Activated T-helper 1 cell treated with anti-CD3 and anti-CD28 coated beads, Interleukin-2, amount 50 U/mL, for 16 hours (primary cell): ENCODE measurements at places on chromosomes 3 and 15.

- no peak for DNase-seq
These were observed 111.7 kb upstream of the KLF13 start for GRCh38 chr15:31214864-31215489.

- no peak for DNase-seq
These were observed 397.6 kb downstream of the TBL1XR1 start for GRCh38 chr3:176799675-176800074.

- no peak for DNase-seq
These were observed 271.5 kb downstream of the TLE3 start for GRCh38 chr15:69825941-69826818.

GRCh38 chr3:189684317-189684716, 53.1 kb downstream of the TP63 start:
- no peak for DNase-seq

DNA sequence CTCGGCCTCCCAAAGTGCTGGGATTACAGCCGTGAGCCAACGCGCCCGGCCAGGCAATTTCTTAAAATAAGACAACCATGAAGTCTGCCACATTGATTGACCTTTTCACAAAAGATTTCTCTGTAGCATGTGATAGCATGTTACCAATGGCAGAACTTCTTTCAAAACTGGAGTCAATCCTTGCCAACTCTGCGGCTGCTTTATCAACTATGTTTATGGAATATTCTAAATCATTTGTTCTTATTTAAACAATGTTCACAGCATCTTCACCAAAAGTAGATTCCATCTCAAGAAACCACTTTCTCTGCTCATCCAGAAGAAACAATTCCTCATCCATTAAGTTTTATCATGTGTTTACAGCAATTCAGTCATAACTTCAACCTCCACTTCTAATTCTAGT, 9.4 kb downstream of the UBR1 start:
- DNase-seq = no peak

DNA sequence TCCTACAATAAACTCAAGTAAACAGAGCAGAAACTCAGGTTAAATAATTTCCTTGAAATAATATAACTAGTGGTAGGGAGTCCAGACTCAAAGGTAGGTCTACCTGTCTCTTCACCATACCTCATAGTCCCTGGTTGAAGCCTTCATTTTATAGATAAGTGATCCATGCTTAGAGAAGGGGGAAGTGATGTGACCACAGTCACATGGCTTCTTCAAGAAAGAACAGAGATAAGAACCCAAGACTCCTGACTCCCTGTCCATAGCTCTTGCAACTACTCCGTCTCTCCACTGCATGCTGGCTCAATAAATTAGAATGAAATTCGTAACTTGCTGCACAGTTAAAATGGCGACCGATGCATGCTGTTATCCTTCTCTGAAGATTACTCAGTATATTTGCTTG, 11.0 kb upstream of the C15orf61 start:
- DNase-seq = no peak

DNA sequence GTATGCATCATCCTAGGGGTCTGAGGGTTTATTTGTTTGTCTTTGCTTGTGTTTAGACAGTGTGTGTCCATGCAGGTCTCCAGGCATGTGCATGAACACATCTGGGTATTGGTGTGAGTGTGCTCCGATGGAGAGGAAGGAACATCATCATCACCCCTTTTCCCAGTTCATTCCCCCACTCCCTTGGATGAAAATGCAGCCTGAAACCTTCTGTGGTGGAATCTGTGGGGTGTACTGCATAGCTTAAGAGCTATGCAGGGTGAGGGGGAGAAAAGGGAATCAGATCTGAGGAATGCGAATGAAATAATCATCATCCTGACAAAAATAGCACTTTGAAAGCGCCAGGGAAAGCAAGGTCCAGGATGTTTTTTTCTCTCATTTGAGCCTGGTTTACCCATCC, 520.1 kb downstream of the NTRK3 start:
- DNase-seq = no peak

- no peak for DNase-seq
These were observed 22.4 kb upstream of the RGMA start for GRCh38 chr15:93111451-93111850.

GRCh38 chr3:183370391-183370790, 58.0 kb downstream of the MCF2L2 start:
- DNase-seq = no peak

- DNase-seq = no peak
These were observed 845.1 kb upstream of the NR2F2 start for GRCh38 chr15:95485367-95485766.

- DNase-seq = no peak
These were observed 535.5 kb downstream of the SQOR start for GRCh38 chr15:46170326-46170725.

DNA sequence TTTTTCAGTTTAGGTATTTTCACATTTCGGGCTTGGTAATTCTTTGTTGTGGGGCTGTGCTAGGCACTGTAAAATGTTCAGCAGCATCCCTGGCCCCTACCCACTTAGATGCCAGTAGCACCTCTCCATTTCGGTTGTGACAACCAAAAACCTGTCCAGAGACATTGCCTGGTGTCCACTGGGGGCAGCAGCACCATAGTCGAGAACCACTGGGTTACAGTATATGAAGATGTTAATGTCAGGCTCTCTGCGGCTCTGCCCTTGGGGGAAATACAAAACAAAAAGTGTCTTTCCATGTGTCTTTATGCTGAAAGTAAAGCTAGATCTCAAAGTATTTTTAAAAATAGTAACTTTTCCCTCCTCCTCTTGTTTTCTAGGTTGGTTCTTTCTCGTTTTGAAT, 177.2 kb downstream of the ITPR1 start:
- DNase-seq = no peak

DNA sequence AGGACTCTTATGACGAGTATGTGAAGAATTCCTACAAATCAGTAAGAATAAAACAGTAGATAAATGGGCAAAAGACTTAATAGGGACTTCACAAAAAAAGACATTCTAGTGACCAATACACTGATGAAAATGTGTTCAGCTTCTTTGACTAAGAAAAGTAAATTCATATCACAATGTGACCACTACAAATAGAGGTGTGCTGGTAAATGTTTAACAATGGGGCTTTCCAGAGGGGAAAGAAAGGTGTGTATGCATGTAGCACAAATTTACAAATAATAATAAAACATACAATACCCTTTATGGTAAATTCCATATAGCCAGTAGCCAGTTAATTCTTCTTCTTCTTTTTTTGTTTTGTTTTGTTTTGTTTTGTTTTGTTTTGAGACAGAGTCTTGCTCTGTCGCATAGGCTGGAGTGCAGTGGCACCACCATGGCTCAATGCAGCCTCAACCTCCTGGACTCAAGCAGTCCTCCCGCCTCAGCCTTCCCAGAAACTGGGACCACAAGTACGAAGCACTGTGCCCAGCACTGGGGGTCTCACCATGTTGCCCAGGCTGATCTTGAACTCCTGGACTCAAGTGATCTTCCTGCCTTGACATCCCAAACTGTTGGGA, 17.5 kb upstream of the NMD3 start:
- DNase-seq = no peak

GRCh38 chr3:193744822-193745684, 152.0 kb downstream of the OPA1 start:
- no peak for DNase-seq

- no peak for DNase-seq
These were observed 96.7 kb downstream of the SMARCC1 start for GRCh38 chr3:47685037-47685436.

DNA sequence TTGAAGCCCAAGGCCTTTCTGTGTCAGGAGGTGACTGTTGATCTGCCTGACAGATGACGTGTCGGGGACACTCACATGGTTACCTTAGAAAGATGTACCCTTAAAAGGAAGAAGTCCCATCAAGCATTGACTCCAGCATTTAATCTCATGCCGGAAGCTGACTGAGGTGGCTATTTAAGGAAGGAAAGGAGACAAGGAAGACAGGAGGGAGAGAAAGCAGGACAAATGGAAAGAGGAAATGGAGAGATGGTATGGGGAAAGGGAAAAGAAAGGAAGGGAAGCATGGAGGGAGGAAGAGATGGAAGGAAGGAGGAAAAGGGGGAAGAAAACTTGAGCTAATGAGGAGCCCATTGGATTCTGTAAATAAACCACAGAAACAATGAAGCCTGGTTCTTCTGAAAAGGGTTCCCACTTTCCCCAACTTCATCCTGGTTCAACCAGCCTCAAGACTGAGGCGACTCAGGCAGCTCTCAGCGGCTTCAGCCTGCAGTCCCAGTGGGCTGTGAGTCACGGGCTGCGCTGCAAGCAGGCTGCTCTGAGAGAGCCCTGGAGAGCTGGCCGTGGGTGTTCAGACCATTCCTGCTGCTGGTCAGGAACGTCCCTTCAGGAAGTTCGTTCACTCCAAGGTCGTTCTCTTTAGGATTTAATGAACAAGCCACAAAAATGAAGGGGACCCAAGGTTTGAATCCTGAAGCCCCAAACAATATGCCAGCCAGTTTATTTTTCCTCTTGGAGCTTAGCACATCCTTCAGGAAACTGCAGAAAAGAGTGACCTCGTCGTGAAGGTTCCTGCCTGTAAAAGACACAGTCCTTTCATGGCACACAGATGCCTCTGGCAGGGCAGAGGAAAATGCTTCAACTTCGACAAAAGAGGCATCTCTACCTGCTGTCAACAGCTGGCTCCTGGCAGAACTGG, 69.6 kb upstream of the THBS1 start:
- no peak for DNase-seq

DNA sequence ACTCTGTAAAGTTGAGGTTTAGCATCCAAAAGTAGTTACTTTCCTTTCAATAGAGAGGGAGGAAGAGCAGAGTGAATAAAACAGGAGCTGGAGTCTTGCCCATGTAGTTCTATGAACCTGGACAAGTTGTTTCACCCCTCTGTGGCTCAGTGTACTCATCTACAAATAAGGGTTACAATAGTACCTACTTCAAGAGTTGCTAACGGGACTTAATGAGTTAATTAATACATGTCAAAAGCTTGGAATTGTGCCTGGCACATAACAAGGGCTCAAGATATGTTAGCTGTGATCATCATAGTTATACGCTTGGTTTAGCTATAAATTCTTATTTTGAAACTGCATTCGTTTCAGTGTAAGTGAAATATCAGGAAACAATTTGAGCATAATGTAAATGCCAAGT, 388.5 kb upstream of the THBS1 start:
- DNase-seq = no peak

GRCh38 chr15:59491062-59491461, 53.1 kb downstream of the FAM81A start:
- no peak for DNase-seq

- DNase-seq = no peak
These were observed 1.8 kb downstream of the MUC4 start for GRCh38 chr3:195809796-195810454.
